Thyroid gland (tissue), 4 donors: ENCODE measurements at places on chromosomes 1 and 21. TPM values are rescaled to one million over a fixed set of nuclear protein-coding genes. Genes with fewer than 3 reads are reported as not detected.

Gene EFNA1
- 96.9 TPM for total RNA-seq

Gene NFIA
- 107 TPM for total RNA-seq

Gene MYBPH
- total RNA-seq: 0.75 TPM

Gene ERMAP
- total RNA-seq: 30.2 TPM

Gene KRTAP7-1
- not detected for total RNA-seq

Gene MOB3C
- total RNA-seq: 30.8 TPM

- DNase-seq: peak; percentile 67
These were observed 89.4 kb upstream of the IPO9 start for GRCh38 chr1:201739492-201740085.

- no peak for DNase-seq
These were observed 752 bp upstream of the ACTA1 start for GRCh38 chr1:229434641-229435051.

- peak; percentile 73 for DNase-seq
These were observed at the start of gene PTPRF for GRCh38 chr1:43530483-43531106. Gene PTPRF (plus strand): TSS chr1:43530883. CDS start chr1:43545076, 14,193 bp downstream.

DNA sequence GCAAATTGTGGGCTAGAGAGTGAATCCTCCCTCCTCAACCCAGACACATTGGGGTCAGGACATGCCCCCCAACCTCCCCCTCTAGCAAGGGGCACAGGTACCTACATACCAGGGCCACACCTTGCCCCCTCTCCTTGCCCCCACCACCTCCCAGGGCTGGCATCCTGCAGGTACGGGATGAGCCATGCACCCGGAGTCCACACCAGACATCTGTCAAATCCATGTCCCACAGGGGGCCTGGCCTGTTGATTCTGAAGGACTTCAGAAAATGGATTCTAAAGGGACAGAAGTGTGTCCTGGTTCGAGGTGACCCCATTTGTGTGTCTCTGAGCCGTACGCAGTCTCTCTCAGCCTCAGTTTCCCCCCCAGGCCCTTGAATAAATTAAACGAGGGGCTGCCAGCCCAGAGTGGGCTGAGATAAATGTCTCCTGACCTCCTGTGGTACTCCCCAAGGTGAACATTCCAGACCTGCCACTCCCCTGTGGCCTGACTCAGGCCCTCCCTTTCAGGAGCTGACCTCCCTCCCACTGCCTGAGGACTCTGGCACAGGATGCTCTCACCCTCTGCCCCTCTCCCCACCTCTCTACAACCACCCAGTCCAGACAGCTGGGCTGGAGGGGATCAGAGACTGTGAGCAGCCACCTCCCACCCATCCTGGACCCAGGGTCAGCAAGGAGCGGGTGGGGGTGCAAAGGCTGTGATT, 94.5 kb downstream of the EPHB2 start:
- DNase-seq: no peak

- DNase-seq: no peak
These were observed 60.3 kb downstream of the TRAF5 start for GRCh38 chr1:211386921-211387320.

- DNase-seq: no peak
These were observed 145.9 kb upstream of the KAZN start for GRCh38 chr1:14452551-14452950.

GRCh38 chr21:25331286-25331685, 276.0 kb downstream of the MRPL39 start:
- no peak for DNase-seq

DNA sequence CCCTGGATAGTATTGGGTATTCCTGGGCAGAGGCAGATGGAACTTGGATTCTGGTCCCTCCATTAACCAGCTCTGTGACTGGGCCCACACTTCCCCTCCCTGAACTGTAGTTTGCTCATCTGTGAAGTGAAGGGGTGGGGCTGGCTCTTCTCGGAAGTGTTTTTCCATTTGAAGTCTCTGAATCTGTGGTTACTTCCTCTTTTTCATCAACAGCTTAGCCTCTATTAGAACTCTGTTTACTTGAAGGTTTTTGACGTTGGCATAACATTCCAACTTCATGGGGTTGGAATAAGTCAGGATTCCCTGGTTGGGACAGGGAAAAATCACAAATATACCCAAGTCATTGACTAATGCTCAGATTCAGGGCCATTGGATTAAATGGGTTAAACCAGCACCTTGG, 3.6 kb downstream of the KIAA0040 start:
- no peak for DNase-seq

DNA sequence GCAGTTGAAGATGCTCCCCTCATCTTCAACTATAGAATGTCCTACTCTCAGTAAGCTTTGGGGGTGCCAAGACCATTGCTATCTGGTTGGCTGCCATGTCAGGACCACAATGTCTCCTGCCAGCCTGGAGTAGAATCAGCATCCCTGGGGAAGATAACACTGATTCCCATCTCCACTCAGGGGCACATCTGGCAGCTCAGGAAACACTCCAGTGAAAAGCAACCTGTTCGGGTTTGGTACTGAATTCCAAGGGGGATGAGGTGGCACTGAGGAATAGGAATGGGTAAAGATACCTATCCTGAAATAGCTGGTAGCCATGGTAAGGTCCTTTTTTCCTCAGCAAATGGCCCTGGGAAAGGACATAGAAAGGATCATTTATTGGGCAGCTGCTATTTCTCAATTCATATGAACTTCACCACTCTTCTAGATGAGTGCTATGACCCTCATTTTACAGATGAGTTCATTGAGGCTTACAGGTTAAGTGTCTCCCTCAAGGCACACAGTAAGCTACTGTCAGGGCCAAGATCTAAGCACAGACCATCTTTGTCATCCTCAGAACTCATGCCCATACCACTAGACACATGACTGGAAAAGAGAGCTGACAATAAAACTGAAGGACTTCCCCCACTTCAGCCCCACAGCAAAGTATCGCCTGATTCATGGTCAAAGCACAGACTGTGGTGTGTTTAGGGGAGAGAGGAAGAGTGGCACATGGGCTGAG, 31.4 kb downstream of the AK2 start:
- DNase-seq: no peak
